ENCODE measurements at places on chromosomes 2 and 18.
A peak's percentile ranks its signal among the peaks of the same experiment; 100 is the strongest.

DNA sequence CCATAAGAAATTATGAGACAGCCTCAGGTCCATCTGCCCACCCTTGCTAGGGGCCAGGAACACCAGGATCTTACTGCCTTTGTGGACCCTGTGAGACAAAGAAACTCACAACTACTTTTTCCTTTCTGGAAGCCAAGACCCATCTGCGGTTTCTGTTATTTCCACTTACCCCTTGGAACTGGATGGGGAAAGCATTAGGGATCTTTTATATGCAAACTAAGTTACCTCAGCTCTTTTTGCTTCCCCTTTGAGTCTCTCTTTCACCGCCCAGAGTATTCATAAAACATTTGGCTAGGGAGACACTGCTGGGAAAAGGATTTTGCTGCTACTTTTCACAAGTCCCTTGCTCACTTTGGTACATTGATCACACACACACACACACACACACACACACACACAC lies 95.7 kb downstream of the ZNF385B start:
- DNase-seq = no peak

- no peak for DNase-seq
These were observed 104.5 kb upstream of the NCK2 start for GRCh38 chr2:105640246-105640645.

- peak; percentile 82 for DNase-seq
These were observed 120.8 kb downstream of the GAREM1 start for GRCh38 chr18:32349728-32350395.

GRCh38 chr18:61582202-61582710 lies 249.0 kb downstream of the CDH20 start:
- DNase-seq = no peak

DNA sequence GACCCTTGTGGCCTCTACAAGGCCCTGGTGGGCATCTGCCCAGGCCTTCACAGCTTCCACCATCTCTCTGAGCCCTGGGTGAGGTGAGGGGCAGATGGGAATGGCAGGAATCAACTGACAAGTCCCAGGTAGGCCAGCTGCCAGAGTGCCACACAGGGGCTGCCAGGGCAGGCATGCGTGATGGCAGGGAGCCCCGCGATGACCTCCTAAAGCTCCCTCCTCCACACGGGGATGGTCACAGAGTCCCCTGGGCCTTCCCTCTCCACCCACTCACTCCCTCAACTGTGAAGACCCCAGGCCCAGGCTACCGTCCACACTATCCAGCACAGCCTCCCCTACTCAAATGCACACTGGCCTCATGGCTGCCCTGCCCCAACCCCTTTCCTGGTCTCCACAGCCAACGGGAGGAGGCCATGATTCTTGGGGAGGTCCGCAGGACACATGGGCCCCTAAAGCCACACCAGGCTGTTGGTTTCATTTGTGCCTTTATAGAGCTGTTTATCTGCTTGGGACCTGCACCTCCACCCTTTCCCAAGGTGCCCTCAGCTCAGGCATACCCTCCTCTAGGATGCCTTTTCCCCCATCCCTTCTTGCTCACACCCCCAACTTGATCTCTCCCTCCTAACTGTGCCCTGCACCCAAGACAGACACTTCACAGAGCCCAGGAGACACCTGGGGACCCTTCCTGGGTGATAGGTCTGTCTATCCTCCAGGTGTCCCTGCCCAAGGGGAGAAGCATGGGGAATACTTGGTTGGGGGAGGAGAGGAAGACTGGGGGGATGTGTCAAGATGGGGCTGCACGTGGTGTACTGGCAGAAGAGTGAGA lies 2.0 kb downstream of the PROC start:
- no peak for DNase-seq

DNA sequence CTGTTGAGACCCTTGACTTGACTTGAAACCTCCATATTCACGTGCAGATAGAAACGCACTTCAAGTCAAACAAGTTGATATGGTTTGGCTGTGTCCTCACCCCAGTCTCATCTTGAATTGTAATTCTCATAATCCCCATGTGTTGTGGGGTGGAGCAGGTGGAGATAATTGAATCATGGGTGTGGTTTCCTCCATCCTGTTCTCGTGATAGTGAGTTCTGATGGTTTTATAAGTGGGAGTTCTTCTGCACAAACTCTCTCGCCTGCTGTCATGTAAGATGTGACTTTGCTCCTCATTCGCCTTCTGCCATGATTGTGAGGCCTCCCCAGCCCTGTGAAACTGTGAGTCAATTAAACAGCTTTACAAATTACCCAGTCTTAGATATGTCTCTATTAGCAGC lies 21.4 kb downstream of the SLC3A1 start:
- DNase-seq = no peak

DNA sequence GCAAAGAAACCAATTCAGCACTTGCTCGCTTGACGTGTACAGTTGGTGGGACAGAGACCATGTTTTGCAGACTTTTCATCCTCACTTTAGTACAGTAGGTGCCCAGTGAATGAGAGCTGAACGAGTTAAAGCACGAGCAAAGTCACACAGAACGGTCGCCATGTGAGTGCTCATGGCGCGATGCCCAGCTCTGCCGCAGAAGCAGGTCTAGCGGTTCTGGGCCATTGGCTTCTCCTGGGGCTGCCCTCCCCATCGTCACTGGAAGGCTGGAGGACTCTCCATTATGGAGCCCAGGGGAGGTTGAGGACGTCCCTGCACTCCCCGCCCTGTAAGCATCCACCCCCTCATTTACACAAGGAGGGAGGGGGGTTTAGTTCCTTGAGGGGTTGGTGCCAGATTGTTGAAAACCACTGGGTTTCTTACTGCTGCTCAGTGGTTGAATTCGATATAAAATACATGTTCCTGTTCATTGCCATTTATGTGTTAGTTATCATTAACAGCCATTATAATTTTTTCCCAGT lies 24.9 kb downstream of the PTGR3 start:
- no peak for DNase-seq

GRCh38 chr2:110861616-110862260 lies 129.4 kb downstream of the ACOXL start:
- no peak for DNase-seq

- DNase-seq = no peak
These were observed 310.7 kb upstream of the EPAS1 start for GRCh38 chr2:45986509-45986908.

DNA sequence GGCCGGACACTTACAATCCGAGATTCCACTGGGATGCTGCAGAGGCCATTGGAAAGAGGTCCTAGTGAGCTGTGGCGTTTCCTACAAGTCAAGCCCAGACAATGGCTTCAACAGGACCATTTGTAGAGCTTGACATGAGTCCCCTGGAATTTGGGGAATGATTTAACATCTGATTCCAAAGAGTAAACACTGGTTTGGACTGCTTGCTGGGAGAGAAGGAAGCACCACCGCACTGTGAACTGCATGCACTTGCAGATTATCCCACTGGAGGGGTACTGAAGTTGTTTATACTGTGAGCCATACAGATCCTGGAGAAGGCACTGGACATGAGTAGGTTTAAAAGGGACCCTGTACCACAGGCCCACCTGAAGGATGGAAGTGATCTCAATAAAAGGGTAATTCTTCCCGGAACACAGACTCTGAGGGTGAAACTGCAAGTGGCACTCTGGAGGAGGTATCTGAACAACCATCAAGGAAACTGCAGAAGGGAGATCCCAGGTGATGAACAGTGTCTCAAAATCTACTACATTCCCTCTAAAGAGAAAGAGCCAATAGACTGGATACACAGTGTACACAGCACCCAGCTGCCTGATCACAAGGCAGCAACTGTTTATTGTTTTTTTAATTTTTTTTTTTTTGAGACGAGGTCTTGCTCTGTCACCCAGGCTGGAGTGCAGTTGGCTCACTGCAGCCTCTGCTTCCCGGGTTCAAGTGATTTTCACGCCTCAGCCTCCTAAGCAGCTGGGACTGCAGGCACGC lies 4.3 kb upstream of the RAB6C start:
- no peak for DNase-seq

GRCh38 chr2:218671097-218671653 lies 627 bp downstream of the RNF25 start:
- DNase-seq = no peak

DNA sequence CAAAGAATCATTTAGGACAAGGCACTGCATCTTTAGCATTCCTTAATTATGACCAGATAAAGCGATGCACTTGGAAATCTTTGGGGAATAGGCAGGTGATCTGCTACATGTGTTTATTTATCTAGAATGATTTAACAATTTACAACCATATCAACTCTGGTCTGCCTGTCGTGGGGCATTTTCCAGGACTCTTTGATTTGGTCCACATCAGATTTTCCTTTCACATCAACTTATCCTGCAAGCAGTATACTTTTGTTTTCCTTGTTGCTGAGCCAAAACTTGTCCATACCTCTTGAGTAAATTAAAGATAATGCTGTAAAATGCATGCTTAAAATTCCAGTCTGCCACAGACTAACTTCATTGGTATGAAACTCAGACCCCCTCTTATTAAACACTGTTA lies 312.4 kb upstream of the TCF4 start:
- no peak for DNase-seq

DNA sequence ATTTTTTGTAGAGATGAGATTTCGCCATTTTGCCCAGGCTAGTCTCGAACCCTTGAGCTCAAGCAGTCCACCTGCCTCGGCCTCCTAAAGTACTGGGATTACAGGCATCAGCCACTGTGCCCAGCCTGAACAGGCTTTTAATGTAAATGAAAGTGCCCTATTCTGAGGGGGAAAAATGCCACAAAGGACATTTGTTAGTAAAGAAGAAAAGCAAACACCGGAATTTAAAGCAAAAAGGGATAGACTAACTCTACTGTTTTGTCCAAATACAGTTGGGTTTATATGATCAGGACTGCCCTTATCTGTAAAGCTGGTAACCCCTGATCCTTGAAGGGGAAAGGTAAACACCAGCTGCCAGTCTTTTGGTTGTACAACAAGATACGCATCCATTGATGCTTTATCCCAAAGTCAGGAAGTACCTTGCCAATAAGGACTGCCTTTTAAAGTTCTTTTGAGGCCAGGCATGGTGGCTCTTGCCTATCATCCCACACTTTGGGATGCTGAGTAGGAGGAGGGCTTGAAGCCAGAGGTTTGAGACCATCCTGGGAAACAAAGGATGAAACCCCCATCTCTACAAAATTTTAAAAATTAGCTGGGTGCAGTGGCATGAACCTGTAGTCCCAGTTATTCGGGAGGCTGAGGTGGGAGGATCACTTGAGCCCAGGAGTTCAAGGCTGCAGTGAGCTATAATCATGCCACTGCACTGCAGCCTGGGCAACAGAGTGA lies 13.1 kb downstream of the CLEC4F start:
- no peak for DNase-seq

DNA sequence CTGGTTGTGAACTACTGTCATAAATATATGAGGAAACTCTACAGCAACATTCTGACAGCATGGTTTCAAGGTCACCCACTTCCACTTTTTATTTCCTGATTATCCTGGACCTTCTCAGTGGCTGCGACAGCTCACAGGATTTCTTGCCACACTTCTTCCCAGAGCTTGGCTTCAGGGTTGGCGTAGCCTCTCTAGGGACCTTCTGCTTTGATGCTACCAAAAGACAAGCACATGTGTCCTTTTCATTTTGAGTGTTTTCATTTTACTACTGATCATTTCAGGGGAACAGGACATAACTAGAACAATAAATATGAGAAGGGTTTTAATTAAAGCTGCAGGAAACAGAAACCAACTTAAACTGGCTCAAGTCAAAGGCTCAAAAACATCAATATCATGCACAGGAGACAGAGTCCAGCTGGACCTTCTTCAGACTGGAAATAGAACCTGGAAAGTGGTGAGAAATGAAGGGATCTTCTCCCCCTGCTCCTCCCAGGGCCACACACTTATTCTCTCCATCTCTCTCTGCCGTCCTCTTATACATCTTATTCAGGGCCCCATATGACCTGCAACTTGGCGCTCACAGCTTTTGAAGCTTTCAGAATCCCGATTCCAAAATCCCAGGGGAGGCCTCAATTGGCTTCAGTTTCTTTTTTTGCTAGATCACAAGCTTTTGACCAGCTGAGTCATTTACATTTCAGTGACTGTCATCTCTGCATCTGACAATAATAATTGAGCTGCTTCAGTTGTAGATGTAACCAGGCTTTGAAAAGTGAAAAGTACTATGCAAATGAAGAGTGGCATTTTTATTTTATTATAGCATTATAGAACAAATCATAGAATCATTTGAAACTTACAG lies 9.7 kb downstream of the VIT start:
- no peak for DNase-seq

DNA sequence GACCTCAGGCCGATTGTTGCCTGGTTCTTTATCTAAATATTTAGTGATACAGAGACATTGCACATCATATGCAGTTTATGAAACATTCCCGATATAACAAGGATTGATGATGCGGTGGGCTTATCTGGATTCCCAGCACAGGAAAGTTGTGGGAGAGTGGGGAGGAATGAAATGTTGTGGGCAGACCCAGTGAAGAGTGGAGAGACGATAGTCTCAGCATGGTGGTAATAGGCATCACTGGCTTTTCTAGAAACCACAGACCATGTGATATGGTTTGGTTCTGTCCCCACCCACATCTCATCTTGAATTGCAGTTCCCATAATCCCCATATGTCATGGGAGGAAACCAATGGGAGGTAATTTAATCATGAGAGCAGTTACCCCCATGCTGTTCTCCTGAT lies 34.8 kb upstream of the RND3 start:
- no peak for DNase-seq

GRCh38 chr2:9463698-9464034 lies 10.7 kb upstream of the IAH1 start:
- DNase-seq = no peak

GRCh38 chr2:235618039-235618438 lies 124.2 kb downstream of the AGAP1 start:
- no peak for DNase-seq

GRCh38 chr2:237993701-237994100 lies 26.9 kb downstream of the UBE2F start:
- no peak for DNase-seq
